Gastrocnemius medialis (tissue), 4 donors: ENCODE measurements at places on chromosomes 11 and 22. TPM values are rescaled to one million over a fixed set of nuclear protein-coding genes. Genes with fewer than 3 reads are reported as not detected.

DNA sequence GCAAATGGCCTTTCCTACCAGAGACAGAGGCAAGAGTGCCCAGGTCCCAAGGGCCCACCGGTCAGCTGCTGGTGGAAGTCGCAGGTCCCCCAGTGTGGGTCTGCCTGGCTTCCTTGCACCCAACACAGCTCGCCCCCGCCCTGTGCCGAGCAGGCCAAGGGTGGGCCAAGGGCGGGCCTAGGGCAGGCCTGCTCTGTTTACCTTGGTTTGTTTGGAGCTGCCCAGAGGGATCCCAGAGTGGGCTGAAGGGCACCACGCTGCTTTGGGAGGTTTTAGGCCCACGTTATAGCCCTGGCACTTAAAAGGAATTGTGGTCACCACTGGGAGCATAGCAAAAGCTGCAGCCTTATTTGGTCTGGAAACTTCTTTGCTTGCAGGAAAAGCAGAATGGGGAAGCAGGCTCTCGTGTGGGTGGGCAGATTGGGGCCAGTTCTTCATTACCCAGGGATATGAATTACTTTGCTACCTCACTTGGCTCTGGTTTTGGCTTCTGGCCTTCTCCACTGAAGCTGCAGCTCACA is 38.0 kb downstream of the MRGPRD start:
- no peaks in the 10 kb centered on the region for H3K27me3 ChIP-seq
- DNase-seq = no peak
- H3K36me3 ChIP-seq = no peaks in the 10 kb centered on the region
- H3K27ac ChIP-seq = no peak overlapping the region

GRCh38 chr22:23122992-23123803 is 18.6 kb downstream of the RSPH14 start:
- no peaks in the 10 kb centered on the region for H3K27me3 ChIP-seq
- no peak for DNase-seq
- H3K36me3 ChIP-seq = no peaks in the 10 kb centered on the region
- H3K4me1 ChIP-seq = no peaks in the 10 kb centered on the region
- no peak overlapping the region for H3K4me3 ChIP-seq

- H3K4me1 ChIP-seq = no peaks in the 10 kb centered on the region
- DNase-seq = no peak
- H3K36me3 ChIP-seq = no peaks in the 10 kb centered on the region
- no peak overlapping the region for H3K27ac ChIP-seq
Measured at GRCh38 chr11:87473174-87473573, 435.4 kb downstream of the TMEM135 start.

DNA sequence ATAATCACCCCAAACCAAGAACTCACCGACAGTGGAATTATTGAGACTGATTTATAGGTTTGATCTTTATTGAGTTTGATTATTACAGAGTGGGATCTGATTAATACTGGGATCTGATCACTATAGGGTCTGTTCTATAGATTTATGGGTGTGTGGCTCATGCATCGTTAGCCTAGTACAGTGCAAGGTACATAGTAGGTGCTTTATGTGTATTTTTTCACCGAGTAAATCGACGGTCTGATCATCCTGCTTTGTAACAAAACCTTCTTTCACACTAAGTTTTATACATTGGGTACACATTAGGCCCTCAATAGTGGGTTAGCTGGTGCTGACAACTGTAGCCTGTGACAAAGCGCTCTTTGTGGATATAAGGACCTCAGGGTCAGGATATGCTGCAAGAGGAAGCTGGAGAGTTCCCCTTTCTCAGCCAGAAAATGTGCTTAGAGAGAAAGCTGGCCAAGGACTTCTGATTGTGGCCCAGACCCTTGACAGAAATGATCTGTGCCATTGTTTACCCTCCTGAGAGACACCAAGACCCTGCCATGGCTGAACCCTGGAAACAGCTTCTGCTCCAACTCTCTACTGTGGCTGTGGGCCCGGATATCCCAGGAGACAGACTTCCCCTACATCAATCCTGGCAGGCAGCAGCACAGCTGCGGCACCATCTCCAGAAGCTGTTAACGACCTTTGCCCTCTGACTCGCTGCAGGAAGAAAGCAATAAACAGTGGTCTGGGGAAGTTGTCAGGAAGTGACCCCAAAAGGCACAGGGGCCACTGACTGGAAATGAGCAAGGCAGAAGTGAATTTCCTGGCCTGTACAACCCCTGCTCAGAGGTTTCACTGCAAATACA is 16.1 kb upstream of the TPP1 start:
- H3K36me3 ChIP-seq = no peaks in the 10 kb centered on the region
- H3K4me3 ChIP-seq = no peak overlapping the region
- peak overlapping the region; percentile 47 for H3K27ac ChIP-seq

GRCh38 chr11:4385978-4386740 is 7.3 kb downstream of the TRIM21 start:
- H3K36me3 ChIP-seq = no peaks in the 10 kb centered on the region
- no peaks in the 10 kb centered on the region for H3K4me1 ChIP-seq
- H3K27me3 ChIP-seq = no peaks in the 10 kb centered on the region
- no peak overlapping the region for H3K27ac ChIP-seq
- H3K4me3 ChIP-seq = no peak overlapping the region

DNA sequence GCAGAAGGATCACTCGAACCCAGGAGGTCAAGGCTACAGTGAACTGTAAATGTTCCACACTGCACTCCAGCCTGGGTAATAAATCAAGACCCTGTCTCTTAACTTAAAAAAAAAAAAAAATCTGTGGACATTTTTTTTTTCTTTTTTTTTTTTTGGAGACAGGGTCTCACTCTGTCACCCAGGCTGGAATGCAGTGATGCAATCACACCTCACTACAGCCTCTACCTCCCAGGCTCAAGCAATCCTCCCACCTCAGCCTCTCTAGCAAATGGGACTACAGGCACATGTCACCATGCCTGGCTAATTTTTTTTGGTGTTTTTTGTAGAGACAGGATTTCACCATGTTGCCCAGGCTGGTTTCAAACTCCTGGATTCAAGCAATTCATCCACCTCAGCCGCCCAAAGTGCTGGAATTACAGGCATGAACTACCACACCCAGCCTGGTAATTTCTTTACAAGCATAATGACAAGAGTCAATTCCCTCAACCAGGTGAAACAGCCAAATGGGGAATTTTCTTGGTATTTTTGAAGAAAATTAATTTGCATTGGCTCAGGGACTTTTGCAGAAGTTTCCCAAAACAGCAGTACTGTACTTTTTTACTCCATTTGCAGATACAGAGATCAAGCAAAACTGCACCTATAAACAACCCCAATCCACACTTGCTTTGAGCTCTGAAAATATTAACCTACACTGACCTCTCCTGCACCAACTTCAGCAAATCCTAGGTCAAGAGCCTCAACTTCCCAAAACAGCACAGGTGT is 44.0 kb downstream of the MRTFA start:
- H3K27ac ChIP-seq = no peak overlapping the region
- no peak overlapping the region for H3K4me3 ChIP-seq
- no peaks in the 10 kb centered on the region for H3K27me3 ChIP-seq
- DNase-seq = no peak

GRCh38 chr11:19721176-19721575 is 8.5 kb downstream of the NAV2 start:
- peaks cover 3% of the 10 kb centered on the region for H3K4me1 ChIP-seq
- no peak for DNase-seq
- H3K4me3 ChIP-seq = no peak overlapping the region
- no peak overlapping the region for H3K27ac ChIP-seq

DNA sequence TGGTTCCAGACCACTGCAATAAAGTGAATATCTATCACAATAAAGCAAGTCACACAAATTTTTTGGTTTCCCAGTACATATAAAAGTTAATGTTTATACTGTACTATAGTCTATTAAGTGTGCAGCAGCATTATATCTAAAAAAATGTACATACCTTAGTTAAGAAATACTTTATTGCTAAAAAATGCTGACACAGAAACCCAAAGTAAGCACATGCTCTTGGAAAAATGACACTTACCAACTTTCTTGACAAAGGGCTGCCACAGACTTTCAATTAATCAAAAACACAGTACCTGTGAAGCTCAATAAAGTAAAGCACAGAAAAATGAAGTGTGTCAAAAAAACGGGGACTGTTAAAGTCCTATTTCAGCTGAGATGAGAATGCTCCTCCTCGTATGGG is 16.9 kb downstream of the CABIN1 start:
- no peak overlapping the region for H3K27ac ChIP-seq
- H3K4me3 ChIP-seq = no peak overlapping the region
- peaks cover 15% of the 10 kb centered on the region for H3K4me1 ChIP-seq
- H3K27me3 ChIP-seq = no peaks in the 10 kb centered on the region
- H3K36me3 ChIP-seq = no peaks in the 10 kb centered on the region

- H3K4me3 ChIP-seq = no peak overlapping the region
- no peaks in the 10 kb centered on the region for H3K4me1 ChIP-seq
- no peak overlapping the region for H3K27ac ChIP-seq
- H3K36me3 ChIP-seq = no peaks in the 10 kb centered on the region
Measured at GRCh38 chr11:105741488-105742020, 131.7 kb downstream of the GRIA4 start.

GRCh38 chr22:37320726-37321677 is 38.7 kb downstream of the CYTH4 start:
- no peak overlapping the region for H3K4me3 ChIP-seq
- no peak for DNase-seq
- H3K4me1 ChIP-seq = no peaks in the 10 kb centered on the region
- peaks cover 30% of the 10 kb centered on the region for H3K27me3 ChIP-seq
- no peaks in the 10 kb centered on the region for H3K36me3 ChIP-seq

DNA sequence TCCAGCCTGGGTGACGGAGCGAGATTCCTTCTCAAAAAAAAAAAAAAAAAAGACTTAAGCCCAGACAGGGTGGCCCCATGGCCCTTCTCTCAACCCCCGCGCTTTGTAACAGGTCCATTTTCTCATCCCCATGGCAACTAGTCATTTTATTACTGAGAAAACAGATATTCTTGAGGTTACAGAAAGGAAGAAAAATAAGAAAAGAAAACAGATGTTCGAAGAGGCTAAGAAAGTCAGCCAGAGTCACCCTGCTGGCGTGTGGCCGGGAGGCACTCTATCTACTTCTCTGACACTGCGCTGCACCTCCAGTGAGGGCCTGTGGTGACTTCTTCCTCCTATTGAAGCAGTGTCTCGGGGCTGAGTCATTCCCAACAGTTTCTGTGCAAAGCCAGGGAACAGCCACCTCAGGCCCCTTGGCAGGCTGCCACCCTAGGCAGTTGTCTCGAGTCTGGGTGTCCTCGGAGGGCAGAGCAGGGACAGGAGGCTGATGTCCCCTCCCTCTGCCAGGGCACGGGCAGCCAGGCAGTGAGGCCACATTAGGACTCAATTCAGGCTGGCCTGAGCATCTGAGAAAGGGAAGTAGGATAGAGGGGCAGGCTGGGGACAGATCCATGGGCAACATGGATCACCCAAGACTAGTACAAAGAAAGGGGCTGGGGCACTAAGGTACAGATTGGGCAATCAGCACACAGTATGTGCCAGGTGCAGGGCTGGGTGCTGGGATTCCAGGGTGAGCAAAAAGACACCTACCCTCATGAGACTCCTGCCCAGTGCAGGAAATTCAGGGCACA is 16.4 kb upstream of the SYVN1 start:
- H3K27me3 ChIP-seq = no peaks in the 10 kb centered on the region
- no peak overlapping the region for H3K4me3 ChIP-seq
- H3K27ac ChIP-seq = peak overlapping the region; percentile 89
- peaks cover 21% of the 10 kb centered on the region for H3K4me1 ChIP-seq
- no peaks in the 10 kb centered on the region for H3K36me3 ChIP-seq
- DNase-seq = peak; percentile 99

- no peaks in the 10 kb centered on the region for H3K36me3 ChIP-seq
- H3K27me3 ChIP-seq = no peaks in the 10 kb centered on the region
- H3K4me3 ChIP-seq = no peak overlapping the region
- peaks cover 20% of the 10 kb centered on the region for H3K4me1 ChIP-seq
- H3K27ac ChIP-seq = peak overlapping the region; percentile 30
Measured at GRCh38 chr11:96257972-96258934, 84.7 kb downstream of the MAML2 start.

DNA sequence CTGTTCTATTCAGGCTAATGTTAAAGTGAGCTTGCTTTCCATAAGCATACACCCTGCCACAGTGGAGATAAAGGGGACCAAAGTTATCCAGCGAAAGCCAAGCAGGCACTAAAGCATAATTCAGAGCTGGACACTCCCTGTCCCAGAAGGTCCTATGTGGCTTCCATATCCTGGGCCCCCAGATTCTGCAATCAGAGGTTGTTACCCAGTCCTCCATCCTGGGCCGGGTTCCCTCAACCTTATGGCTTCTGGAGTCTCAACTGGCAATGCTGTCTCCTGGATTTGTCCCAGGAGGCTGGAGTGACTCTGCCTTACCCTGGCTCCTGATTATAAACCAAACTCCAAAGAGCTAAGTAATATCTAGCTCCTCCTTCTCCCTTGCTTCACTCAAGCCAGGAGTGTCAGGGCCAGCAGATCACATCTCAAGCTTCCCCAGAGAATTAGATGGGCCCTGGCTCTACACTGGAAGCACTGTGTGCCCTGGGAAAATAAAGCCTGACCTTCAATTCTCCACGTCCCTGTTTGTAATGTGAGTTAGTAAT is 14.0 kb upstream of the SMIM35 start:
- H3K27me3 ChIP-seq = no peaks in the 10 kb centered on the region
- peak overlapping the region; percentile 9 for H3K27ac ChIP-seq
- peak; percentile 35 for DNase-seq
- H3K36me3 ChIP-seq = no peaks in the 10 kb centered on the region
- no peak overlapping the region for H3K4me3 ChIP-seq
- H3K4me1 ChIP-seq = peaks cover 13% of the 10 kb centered on the region

GRCh38 chr22:35258191-35258988 is 1.1 kb downstream of the HMGXB4 start:
- H3K4me1 ChIP-seq = peaks cover 18% of the 10 kb centered on the region
- H3K27ac ChIP-seq = peak overlapping the region; percentile 98
- no peaks in the 10 kb centered on the region for H3K27me3 ChIP-seq
- H3K4me3 ChIP-seq = peak overlapping the region; percentile 83
- DNase-seq = no peak
- peaks cover 13% of the 10 kb centered on the region for H3K36me3 ChIP-seq

DNA sequence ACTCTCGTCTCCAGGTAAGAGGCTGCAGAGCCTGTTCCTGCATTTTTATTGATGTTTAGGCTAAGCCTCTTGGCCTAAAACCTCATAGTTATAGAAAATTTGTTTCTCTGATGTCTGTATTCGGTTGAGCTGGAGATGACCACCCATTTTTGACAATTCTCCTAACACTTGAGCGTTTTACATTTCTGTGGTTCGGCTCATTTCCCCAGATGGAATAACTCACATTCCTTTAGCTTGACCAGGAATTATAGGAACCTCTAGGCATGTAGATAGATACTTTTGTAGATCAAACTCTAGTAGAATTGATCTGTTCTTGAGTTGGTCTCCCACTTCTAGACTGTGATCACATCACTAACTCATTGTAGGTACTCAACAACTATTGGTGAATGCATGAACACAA is 172.6 kb upstream of the CADM1 start:
- H3K4me1 ChIP-seq = peaks cover 8% of the 10 kb centered on the region
- no peak for DNase-seq
- H3K27me3 ChIP-seq = no peaks in the 10 kb centered on the region

- H3K27me3 ChIP-seq = no peaks in the 10 kb centered on the region
- no peak overlapping the region for H3K27ac ChIP-seq
- no peak for DNase-seq
- no peaks in the 10 kb centered on the region for H3K4me1 ChIP-seq
- no peak overlapping the region for H3K4me3 ChIP-seq
- H3K36me3 ChIP-seq = no peaks in the 10 kb centered on the region
Measured at GRCh38 chr11:125724125-125724524, 22.0 kb upstream of the PATE1 start.

BEST1 gene
- total RNA-seq = 0.94 TPM

CLDN5 gene
- 108 TPM for total RNA-seq

LAYN gene
- total RNA-seq = 0.72 TPM

SCGB1D4 gene
- not detected for total RNA-seq

CAPN5 gene
- 0.58 TPM for total RNA-seq

CLP1 gene
- total RNA-seq = 11.6 TPM

DYNC2H1 gene
- total RNA-seq = 2.2 TPM

PTPRCAP gene
- 1.5 TPM for total RNA-seq

AMOTL1 gene
- 242 TPM for total RNA-seq

MMP8 gene
- not detected for total RNA-seq

GRIA4 gene
- total RNA-seq = not detected

OR52N4 gene
- not detected for total RNA-seq

MS4A1 gene
- total RNA-seq = not detected

TMEM121B gene
- 0.29 TPM for total RNA-seq
